Fibroblast of pulmonary artery (primary cell): ENCODE measurements at places on chromosomes 2 and 18.
A peak's percentile ranks its signal among the peaks of the same experiment; 100 is the strongest.

GRCh38 chr2:28293416-28293815, 99.2 kb upstream of the FOSL2 start:
- DNase-seq, result no peak

DNA sequence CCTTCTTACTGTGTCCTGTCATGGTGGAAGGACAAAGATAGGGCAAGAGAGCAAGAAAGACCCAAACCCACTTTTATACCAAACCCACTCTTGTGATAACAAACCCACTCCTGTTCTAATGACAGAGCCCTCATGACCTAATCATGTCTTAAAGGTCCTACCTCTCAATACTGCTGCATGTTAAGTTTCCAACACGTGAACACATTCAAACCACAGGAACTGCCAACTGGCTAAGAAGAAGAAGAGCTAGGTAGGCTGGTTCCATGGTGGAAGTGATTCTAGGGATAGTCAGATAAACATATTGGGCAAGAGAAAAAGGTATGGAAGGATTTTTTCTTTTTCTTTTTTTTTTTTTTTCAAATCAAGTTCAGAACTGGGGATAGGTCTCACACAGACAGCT, 22.0 kb downstream of the CTLA4 start:
- no peak for DNase-seq

DNA sequence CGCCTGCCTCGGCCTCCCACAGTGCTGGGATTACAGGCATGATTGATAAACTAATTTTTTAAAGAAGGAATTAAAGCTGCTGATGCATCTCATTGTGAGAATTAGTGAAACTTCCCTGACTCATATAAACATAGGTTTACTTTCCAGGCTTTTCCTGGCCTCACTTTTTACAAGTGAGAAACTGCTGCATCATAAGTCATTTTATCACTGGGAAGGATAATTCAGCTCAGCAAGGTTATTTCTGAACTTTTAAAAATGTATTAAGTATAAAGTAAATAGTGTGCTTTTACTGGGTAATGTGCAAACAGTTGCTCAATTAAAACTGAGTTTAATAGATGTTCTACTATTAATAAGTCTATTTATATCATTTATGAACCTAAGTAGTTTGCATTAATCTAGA, 1130.3 kb upstream of the CDH2 start:
- DNase-seq, result no peak

- no peak for DNase-seq
Measured at GRCh38 chr2:19731515-19731914, 170.3 kb downstream of the TTC32 start.

- DNase-seq, result peak; percentile 17
Measured at GRCh38 chr2:174510583-174511189, 23.9 kb upstream of the GPR155 start.

GRCh38 chr18:78458356-78458755, 521.3 kb upstream of the SALL3 start:
- no peak for DNase-seq

GRCh38 chr18:24263050-24263449, 124.2 kb downstream of the CABYR start:
- DNase-seq, result no peak
